ENCODE measurements at places on chromosomes 1 and 21.
A peak's percentile ranks its signal among the peaks of the same experiment; 100 is the strongest.

DNA sequence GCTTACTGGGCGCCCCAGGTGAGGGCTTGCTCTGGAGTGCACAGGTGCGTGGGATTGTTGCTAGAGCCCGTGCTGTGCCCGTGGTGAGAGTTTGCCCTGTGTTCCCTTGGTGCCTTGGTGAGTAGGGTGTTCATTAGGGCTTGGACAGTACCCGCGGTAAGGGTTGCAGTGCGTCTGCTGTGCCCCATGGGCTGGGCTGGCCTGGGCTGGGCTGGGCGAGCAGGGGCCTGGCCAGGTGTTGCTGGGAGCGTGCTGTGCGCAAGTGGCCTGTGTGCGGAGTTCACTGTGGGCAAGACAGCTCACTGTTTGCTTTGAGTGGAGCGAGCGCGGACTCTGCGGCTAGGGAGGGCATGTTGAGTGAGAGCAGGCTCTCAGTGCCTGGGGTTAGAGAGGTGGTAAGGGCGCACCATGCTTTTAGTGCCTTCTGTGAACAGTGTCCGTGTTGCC, 725 bp downstream of the CR1L start:
- no peak for DNase-seq

GRCh38 chr21:8991088-8991907, 1530.1 kb upstream of the TPTE start:
- DNase-seq = no peak

DNA sequence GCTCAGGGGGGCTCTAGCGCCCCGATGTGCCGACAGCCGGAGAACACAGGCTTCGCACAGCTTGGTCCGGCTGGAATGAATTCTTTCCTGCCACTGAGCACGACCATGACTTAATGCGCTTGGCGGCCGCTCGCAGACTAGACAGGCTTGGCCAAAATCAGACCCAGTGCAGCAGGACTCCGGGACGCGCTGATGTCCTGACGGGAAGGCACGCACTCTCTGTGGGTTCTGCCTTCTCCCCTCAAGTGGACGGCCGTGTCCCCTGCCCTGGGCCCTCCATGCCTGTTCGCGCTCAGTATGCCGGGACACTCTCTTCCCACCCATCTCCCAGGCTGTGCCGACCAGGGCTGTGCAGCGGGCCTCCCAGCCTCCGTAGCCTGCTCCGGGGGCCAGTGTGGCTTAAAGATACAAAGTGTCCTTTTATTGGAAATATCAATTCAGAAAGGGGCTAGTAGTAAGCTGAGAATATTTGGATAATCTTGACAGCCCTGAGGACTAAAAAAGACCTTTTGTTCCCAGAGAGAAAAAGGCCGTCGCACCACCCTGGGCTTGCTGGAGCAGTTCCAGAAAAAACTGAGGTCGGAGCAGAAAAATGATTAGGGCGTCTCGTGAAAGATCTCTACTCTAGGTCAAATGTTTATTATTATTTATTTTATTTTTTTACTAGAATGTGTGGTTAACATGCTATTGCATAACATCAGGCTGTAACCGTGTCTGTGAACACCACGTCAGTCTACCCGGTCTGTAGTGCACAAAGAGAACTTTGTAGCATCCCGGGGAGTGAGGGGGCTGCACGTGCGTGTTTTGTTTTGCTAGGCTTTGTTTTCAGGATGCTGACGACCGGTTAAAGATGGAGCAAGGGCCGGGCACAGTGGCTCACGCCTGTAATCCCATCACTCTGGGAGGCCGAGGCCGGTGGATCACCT, 88.1 kb upstream of the ARHGEF16 start:
- peak; percentile 43 for DNase-seq

- no peak for DNase-seq
Observed at GRCh38 chr1:169160845-169161495, 54.5 kb downstream of the ATP1B1 start.

GRCh38 chr1:186750257-186750656, 70.0 kb upstream of the PTGS2 start:
- DNase-seq = no peak

GRCh38 chr1:61170328-61171238, 88.2 kb downstream of the NFIA start:
- DNase-seq = no peak
